AG08395 (cell line): ENCODE measurements at places on chromosomes 3 and 15.

DNA sequence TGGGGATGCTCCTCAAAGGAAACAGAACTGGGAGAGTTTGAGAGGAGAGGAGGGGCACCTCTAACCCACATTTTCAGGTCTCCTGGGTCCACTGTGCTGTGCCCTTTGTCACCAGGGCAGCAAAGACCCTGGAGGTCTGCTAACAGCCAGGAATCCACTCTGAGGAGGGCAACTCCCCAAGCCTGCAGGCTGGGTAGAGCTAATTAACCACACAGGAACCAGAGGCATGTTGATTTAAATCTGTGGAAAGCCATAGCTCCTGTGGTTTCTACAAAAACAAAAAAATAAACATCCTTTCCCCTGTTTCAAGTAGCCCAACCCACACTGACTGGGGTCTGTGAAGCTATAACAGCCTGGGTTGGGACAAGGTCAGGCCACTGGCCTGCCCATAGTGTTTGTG lies 2.2 kb upstream of the BSN start:
- no peak for DNase-seq

- DNase-seq = no peak
These were observed 9.0 kb downstream of the MIX23 start for GRCh38 chr3:122374034-122374433.

- DNase-seq = peak; percentile 48
These were observed 24.0 kb upstream of the C3orf70 start for GRCh38 chr3:185176750-185177359.

DNA sequence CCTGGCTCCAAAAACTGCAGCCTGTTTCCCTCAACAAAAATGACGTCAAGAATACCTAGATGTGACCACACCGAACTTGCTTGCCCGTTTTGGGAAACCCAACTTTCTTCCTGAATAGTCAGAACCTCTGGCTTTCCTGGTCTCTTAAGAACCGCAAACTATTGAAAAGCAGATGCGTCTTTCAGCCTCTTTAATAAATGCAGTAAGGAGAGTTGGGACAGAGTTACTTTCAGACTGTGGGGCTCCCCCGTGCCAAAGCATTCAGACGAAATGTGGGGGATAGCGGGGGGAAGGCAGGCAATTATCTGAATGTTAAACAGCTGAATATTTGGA lies 1.2 kb upstream of the PROK2 start:
- no peak for DNase-seq

DNA sequence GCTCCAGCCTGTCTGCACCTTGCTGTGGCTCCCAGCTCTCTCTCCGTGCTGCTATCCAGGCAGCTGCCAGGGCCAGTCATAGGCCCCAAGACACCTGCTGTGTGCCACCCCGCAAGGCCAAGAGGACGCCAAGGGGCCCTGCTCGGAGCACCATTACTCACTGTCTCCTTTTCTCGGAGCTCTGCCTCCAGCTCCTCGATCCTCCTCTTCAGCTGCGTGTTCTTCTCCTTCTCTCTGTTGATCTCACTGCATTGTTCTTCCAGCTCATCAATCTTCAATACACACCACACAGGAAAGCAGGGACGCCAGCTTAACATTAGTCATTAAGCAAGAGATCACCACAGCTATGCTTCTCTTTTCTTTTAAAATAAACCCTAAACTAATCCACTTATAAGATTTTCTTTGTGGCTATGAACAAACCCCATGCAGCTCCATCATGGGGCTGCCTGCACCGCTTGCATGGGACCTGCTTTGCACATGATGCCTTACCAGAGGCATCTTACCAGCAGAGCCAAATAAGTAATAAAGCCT lies 42.6 kb downstream of the WHAMM start:
- peak; percentile 43 for DNase-seq

- DNase-seq = no peak
These were observed 58.8 kb downstream of the ASB7 start for GRCh38 chr15:100661156-100661555.

DNA sequence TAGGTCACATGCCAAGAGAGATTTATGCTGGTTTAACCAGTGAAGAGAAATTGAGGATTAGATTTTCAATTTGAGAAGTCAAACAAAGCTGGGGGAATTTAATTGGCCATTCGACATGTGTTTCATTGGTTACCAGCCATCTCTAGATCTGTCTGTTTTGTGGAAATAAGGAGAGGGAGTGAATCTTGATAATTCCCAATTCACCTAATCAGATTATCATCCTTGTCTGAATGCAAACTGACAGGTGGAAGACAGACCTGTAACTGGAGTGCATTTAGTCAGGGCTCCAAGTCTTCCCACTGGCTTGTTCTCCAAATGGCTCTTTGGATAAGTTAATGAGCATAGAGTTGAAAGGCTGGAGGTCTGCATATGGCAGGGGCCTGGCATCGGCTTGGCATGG lies 1049.3 kb downstream of the NTRK3 start:
- no peak for DNase-seq

- DNase-seq = no peak
These were observed 174.7 kb downstream of the SHOX2 start for GRCh38 chr3:157931517-157931916.

- DNase-seq = peak; percentile 67
These were observed 80.9 kb downstream of the MLH1 start for GRCh38 chr3:37074178-37074577.

DNA sequence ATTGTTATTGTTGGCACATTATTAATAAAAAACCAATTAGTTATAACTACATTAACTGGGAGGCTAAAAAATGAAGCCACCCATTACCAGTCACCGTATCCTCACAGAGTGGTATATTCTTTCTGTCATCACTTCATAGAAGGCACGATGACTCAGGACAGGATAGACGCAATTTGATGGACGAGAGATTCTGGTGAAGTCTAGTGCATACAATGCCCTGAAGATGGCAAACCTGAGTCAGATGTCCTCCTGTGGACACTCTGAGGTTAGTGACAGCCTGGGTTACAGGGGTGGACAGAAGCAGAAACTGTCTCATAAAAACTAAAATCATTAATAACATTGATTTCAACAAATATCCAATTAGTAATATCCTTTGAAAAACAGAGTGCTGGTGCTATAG lies 150.3 kb downstream of the SLC9A9 start:
- no peak for DNase-seq

GRCh38 chr3:38837358-38837757 lies 21.3 kb upstream of the SCN10A start:
- no peak for DNase-seq

GRCh38 chr15:60722328-60723112 lies 243.6 kb upstream of the ICE2 start:
- DNase-seq = no peak

- DNase-seq = peak; percentile 93
These were observed 32.2 kb downstream of the ATP10A start for GRCh38 chr15:25830844-25831451.

DNA sequence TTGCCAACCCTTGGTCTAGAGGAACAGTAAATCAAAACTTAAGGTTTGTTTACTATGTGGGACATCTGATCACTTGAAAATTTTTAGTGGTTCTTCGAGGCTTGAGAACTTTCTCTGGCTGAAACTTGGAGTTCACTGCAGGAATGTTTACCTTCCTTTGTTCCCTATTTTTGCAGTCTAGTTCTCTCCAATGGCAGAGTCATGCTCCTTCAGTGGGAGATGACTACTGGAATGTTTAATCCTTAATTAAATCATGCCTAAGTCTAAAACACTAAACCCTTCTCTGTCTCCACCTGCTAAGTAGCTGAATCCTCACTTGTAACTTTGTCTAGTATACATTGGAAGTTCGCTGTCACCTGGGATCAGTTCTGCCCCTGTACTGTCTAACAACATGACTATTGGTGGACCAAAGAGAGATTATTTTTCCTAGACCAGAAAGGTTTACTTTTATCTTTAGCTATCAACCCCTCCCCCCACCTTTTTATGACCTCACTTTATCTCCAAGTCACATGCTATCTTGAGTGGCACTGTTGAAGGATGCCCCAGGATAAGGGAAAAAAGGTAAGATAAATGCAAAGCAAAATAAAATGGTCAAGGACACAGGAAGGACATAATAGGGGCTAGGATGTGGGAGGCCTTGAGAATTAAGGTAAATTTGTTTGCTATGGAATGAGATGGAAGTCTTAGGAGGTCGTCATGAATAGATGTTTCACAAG lies 1.2 kb upstream of the ZNF609 start:
- DNase-seq = no peak

DNA sequence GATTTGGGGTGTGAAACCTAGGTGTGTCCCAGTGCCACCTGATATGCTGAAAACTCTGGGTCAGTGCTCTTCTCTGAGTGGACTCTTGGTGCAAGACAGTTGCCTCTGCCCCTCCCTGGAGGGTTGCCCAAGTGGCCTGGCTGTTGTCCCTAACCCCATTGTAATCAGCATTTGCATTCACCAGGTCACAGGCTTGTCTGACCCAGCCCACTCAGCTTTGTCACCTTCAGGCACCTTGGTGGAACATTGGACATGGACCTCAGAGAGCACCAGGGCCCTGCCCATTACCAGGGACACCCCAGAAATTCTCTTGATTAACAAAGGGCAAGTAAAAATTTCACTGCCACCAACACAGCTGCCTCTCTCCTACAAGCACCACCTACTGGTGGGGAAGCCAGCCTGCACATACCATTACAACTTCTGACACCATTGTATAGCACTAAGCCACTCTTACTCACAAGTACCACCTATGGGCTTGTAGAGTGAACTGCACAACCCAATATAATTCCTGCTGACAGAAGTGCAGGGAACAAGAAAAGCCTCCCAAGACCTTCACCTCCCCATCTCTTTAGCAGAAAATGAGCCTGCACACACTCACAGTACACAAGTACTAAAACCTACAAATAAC lies 324.6 kb downstream of the EPHA6 start:
- DNase-seq = no peak

- no peak for DNase-seq
These were observed 120.3 kb upstream of the PRR20G start for GRCh38 chr3:127408022-127408683.

DNA sequence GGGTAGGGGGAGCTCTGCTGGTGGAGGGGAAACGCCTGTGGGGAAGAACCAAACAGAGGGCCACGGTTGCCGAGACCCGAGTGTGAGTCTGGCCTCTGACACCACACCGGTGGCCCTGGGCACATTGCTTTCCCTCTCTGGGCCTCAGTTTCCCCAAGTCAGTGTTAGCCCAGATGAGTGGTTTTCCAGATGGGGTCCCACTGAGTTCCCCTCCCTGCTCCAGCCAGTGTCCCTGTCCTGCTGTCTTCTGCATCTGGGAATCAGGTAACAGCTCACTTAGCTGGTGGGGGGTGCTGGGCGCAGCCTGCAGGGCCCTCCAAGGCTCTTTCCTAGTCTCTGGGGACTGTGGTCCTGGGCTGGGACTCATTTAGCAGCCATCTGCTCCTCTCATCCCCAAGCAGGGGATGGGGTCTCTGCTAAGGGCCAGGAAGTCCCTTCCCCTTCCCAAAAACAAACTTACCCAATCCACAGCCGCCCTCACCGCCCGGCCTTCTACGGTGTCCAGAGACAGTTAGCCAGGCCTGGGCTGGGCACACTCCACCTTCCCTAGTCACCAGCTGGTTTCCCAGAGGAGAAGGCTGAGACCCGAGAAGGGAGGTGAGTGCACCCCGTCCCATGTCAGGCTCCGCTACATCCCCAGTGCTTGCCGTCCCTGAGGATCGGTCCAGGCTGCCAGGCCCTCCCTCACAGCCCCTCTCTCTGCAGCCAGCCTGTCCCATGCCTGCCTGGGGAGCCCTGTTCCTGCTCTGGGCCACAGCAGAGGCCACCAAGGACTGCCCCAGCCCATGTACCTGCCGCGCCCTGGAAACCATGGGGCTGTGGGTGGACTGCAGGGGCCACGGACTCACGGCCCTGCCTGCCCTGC lies 676 bp downstream of the GP9 start:
- no peak for DNase-seq

- DNase-seq = no peak
These were observed 37.5 kb upstream of the RFX7 start for GRCh38 chr15:56281145-56281544.

DNA sequence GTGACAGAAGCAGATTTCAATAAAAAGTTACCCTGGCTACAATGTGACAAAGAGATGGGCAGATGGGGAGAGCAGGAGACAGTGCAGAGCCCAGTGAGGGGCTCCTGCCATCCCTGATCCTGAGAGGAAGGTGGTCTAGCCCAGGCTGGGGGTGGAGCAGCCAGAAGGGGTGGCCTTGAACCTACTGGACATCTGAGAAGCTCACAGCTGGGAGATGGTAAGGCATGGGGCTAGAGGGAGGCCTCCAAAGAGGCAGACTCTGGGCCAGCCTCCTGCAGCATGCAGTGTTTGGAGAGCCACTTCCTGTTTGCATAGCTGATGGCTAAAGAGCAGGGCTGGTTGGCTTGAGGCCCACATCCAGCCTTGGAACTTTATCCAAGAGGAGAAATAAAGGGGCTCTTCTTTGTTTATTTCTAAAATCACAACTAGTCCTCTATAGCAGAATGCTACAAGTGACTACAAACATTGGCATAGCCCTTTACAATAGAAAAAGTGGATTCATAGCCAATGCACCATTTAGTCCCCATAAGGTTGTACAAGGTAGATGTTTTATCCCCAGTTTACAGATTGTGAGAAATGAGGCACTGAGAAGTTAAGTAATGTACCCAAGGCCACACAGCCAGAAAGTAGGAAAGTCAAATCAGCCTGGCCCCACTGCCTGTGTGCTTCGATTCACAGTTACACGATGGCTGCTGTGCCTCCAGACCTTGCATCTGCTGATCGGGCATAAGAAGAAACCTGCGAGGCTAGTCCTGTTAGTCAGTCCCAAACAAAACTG lies 4.6 kb downstream of the EFCC1 start:
- peak; percentile 42 for DNase-seq

GRCh38 chr3:196951371-196951770 lies 9.0 kb upstream of the NCBP2 start:
- DNase-seq = no peak

GRCh38 chr3:177201700-177202397 lies 4.6 kb upstream of the TBL1XR1 start:
- DNase-seq = no peak

- DNase-seq = peak; percentile 64
These were observed 80.8 kb downstream of the RARB start for GRCh38 chr3:25508901-25509300.

DNA sequence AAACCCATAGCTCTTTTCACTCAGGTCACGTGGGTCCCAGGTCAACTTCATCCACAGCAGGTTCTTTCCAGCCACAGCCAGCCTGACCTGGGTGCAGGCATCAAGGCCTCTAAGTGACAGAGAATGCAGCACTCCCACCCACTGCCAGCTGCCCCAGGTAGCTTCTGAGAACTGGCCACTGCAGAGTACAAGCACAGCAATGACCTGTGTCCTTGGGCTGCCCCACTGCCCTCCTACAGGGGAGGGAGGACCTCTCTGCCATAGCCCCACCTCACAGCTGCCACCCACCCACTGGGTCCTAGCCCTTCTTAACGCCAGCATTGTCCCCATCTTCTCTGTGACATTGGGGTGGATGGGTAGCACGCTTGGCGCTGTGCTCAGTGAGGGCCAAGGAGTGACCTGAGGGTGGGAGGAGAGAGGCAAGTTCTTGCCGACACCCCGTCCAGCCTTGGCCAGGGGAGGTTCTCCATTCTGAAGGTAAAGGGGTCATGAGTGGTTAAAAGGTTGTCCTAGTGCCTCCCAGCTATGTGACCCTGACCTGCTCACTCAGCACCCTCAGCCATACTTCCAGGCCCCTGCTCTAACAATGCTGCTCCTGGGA lies 12.4 kb downstream of the CISH start:
- no peak for DNase-seq

GRCh38 chr15:95013381-95013780 lies 782.0 kb downstream of the MCTP2 start:
- peak; percentile 7 for DNase-seq
